ENCODE measurements at places on chromosomes 16 and 17.
A peak's percentile ranks its signal among the peaks of the same experiment; 100 is the strongest.

GRCh38 chr16:59126486-59126885, 392.4 kb upstream of the GOT2 start:
- no peak for DNase-seq

DNA sequence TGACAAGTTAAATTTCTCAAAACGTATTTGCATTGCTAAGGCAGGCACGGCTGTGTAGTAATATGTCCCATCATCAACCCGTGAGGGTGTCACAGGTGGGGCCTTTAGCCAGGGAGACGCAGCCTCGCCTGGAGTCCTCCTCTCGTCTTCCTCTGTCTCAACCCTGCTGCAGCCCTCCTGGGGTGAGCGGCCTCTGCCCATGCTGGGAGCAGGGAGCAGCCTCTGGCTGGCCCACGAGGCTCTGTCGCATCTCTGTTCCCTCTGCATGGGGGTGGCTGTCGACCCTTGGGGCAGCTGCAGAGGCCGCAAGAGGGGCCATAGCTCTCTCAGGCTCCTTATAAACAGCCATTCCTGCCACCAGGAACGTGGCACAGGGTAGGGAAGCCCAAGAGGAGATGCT, 806 bp upstream of the SMIM5 start:
- DNase-seq: no peak

DNA sequence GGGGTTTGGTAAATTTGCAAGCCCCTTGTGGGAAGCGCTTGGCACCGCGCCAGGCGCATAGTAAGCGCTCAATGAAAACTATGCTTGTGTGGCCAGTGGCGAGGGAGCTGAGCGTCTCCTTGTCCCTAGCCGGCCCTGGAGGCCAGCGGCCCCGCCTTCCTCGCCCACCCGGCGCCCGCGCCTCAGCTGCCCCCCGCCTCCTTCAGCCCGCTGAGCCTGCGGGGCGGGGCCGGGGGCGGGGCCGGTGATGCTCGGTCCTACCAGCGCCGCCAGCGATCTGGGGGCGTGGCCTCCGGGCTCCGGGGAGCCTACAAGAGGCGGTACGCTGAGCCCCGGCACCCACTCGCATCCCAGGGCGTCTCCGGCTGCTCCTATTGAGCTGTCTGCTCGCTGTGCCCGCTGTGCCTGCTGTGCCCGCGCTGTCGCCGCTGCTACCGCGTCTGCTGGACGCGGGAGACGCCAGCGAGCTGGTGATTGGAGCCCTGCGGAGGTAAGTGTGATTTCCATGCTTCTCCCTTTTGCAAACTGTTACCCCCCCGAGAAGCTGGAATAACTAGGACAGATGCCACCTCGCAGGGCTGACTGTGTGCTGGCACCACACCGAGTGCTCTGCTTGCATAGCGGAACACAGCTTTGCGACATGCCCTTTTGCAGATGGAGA, at the start of gene CRISPLD2:
Gene CRISPLD2, plus strand, starts transcription at position 342 of the 661 bp plus-strand sequence. CDS start 18,511 bp downstream, outside the sequence.
- DNase-seq: peak; percentile 68

GRCh38 chr17:78573955-78574354, 3.2 kb downstream of the DNAH17 start:
- DNase-seq: no peak

DNA sequence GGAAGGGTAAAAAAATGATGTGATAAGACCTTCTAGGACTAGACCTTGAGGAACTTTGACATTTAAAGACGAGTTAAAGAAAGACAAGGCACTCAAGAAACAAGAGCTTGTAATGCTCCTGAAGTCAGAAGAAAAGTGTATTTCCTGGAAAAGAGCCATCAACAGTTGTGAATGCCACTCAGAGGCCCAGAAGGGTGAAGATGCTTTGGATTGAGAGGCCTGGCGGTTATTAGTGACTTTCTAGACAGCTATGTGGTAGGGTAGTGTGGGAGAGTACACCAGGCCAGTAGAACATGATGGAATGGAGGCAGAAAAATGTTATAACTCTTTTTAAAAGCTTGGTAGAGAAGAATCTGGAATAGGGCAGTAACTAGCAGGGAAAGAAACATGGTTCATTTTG, 34.1 kb upstream of the ANKFN1 start:
- no peak for DNase-seq

DNA sequence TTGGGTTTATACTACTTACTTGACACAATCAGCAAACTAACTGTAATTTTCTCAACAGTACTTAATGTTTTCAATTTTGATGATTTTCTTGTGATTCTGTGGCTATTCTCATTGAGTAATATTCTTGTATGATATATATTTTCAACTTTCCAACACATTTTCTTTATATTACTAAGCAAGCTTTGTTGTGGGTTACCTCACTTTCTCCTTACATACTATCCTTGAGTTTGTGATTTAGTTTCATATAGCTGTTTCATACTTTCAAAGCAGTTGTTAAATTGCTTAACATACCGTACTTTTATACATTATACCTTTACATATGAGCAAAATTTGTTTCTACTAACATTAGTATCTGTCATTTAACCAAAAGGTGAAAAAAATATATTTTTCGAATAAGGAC, 197.1 kb downstream of the BCAS3 start:
- no peak for DNase-seq

DNA sequence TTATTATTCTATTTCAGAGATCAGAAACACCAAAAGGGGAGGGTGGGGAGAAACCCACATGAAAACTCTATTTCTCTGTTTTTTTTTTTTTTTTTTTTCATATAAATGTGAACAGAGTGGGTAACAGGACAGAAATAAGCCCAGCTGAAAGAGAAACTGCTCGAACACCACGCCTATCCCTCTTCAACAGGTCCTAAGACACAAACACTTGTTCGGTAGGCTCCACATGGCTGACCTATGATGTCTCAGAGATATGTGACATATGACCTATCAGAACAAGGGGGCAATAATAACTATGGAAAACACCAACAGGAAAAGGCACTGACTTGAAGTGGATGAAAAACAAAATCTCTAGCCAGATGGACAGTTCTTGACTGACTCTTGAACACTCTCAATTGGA, 44.8 kb downstream of the PARN start:
- no peak for DNase-seq

- no peak for DNase-seq
Measured at GRCh38 chr16:85274924-85275323, 162.7 kb upstream of the CIBAR2 start.

- peak; percentile 42 for DNase-seq
Measured at GRCh38 chr16:57422026-57422944, 17.7 kb downstream of the CCL17 start.

All from COLO829 (cell line).